Urinary bladder (tissue), 4 donors: ENCODE measurements at places on chromosomes 3 and 15. TPM values are rescaled to one million over a fixed set of nuclear protein-coding genes. Genes with fewer than 3 reads are reported as not detected.
A peak's percentile ranks its signal among the peaks of the same experiment; 100 is the strongest.

GRCh38 chr3:27576171-27576570, 92.0 kb upstream of the SLC4A7 start:
- DNase-seq: no peak

GRCh38 chr3:149216193-149216869, 5.3 kb downstream of the CP start:
- DNase-seq: no peak

- DNase-seq: peak; percentile 23
Measured at GRCh38 chr3:541062-541801, 344.7 kb downstream of the CHL1 start.

GRCh38 chr15:95370291-95370690, 960.2 kb upstream of the NR2F2 start:
- DNase-seq: no peak

DNA sequence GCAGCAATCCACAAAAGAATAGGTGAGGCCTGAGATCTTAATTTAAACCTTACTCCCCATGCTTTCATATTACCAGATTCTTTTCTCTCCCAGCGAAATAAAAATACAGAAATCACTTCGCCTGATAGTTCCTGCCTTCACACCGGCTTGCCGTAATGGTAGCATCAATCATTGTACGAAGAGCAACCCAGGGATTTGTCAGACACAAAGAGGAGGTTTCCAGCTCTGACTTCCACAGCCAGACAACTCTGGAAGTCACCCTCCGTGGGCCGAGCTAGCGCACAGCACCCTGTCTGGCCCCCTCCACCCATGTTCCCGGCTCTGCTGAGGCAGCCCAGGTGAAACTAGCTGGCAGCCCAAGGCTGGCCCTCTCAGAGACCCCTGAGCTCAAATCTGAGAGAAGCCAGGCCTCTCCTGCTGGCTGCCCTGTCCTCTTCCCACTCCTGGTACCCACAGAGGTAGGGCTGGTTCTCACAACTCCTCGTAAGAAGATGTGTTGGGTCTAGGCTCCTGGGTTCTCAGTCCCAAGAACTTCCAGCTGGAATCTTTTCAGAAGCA, 156.9 kb upstream of the BNIP2 start:
- no peak for DNase-seq

Gene PPP1R14D
- not detected for total RNA-seq
